ENCODE measurements at places on chromosomes 11 and 22.

- DNase-seq, result no peak
Observed at GRCh38 chr11:117851852-117852251, 24.6 kb downstream of the FXYD6 start.

GRCh38 chr22:50271519-50271970, 1.4 kb upstream of the MAPK11 start:
- no peak for DNase-seq

DNA sequence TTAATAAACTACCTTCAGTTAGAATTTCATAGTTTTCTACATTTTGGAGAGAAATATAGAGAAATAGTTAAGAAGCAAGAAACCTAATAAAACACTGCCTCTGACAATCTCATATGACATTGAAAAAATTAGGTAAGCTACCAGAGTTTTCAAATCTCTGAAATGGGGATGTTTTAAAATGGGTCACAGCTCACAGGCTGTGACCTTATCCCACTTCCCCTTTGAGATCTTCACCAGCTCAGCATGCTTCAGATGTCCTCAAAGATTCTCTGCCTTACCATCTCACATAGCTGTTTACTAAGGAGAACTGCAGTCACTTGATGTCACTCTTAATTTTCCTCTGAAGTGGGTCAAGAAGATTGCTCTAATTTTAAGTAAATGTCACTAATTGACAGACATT, 717.8 kb downstream of the JRKL start:
- no peak for DNase-seq

DNA sequence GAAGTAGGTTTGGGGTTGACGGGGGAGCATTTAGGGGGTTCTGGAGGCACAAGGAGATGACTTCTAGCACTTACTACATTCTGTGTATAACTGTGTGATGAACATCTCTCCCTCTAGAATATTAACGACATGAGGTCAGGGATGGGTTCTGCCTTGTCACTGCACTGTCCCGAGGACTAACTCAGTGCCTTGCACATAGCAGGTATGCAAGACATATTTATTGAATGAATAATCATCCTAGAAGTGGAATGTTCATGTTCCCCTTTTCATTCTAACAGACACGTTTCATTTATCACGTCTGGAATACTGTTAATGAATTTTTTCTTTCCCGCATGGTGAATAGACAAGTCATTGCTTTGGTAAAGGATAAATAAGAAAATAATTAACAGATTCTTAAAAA, 12.6 kb downstream of the SYT13 start:
- DNase-seq, result no peak

DNA sequence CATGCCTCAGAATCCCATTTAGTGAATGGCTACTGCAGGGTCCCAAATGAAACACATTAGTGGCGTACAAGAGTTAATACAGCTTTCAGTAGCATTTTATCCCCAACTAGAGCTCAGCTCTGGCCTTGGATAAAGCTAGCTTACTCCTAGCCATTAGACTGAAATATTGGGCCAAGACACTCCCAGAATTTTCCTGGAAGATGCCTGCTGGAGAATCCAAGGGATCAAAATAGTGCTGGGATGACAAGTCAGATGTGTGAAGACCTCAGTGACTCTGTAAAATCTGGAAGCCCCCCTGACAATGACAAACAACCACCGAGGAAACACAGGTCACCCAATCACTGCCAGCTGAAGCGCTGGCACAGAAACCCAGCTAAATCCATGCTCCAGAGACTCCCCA, 303.1 kb upstream of the SORL1-AS1 start:
- no peak for DNase-seq

DNA sequence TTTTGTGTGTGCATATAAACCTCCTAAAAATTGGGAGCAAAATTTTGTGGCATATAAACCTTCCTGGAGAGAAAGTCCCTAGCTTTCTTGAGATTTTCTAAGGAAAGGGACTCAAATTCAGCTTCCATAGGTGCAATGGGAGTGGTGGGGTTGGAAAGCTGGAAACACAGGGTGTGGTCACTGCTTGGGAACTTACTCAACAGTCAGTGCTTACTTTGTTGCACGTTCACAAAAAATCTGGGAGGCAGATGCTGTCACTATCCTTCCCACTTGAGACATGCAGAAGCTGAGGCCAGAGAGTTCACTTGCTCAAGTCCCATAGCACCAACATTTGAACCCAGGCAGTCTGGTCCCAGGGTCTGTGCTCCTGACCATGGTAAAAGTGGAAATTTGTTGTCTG, 3.9 kb upstream of the CATSPERZ start:
- no peak for DNase-seq

Data from LNCaP clone FGC (cell line).